Breast epithelium (tissue), 4 donors: ENCODE measurements at places on chromosomes 5 and 9.

DNA sequence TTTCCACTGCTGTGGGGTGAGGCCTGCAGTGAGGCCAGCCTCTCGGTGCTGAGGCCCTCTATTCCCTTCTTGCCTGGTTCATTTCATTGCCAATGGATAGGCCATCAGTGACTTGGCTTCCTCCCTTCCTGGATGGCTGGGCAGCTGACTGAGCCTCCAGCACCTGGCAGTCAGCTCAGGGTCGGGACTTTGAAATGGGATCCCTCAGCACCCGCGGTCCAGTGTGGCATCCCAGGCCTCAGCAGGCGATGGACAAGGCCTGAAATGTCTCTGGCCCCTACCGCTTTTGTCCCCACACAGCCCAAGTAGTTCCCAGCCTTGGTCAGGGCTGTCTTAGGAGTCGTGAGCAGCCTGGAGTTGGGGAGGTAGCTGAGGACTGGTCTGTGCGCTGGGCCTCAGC lies 17.2 kb downstream of the NDST1 start:
- no peak for DNase-seq
- H3K4me3 ChIP-seq: no peak overlapping the region
- H3K27ac ChIP-seq: peak overlapping the region; percentile 62
- H3K4me1 ChIP-seq: peaks cover 4% of the 10 kb centered on the region

DNA sequence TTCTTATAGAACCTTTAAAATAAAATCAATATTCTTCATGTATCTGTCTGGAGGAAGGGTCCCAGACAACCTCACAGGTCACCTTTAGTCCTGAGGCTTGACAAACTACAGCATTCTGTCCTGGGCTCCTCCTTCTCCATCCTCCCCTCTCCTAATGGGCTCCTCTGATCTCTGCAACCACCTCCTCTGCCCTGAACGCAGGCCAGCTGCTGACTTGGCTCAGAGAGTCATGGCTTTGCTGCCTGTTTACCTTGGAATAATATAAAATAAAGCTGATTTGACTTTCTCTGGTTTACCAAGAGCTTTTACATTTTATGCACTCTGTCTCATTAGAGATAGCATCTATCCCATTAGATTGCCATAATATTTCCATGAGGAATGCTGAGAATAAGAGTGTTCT lies 159.4 kb downstream of the SEMA6A start:
- H3K4me1 ChIP-seq: no peaks in the 10 kb centered on the region
- H3K4me3 ChIP-seq: no peak overlapping the region
- no peak overlapping the region for H3K27ac ChIP-seq

DNA sequence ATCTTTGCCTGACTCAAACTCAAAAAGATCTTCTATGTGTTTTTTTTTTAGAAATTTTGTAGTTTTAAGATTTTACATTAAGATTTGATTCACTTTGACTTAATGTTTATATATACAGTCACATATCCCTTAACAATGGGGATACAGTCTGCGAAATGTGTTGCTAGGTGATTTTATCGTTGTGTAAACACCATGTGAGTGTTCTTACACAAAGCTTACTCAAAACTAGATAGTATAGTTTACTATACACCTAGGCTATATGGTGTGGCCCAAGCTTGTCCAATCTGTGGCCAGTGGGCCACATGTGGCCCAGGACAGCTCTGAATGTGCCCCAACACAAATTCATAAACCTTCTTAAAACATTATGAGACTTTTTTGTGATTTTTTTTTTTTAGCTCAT lies 131.9 kb downstream of the CWC27 start:
- H3K4me1 ChIP-seq: no peaks in the 10 kb centered on the region
- no peaks in the 10 kb centered on the region for H3K27me3 ChIP-seq
- no peak overlapping the region for H3K4me3 ChIP-seq

DNA sequence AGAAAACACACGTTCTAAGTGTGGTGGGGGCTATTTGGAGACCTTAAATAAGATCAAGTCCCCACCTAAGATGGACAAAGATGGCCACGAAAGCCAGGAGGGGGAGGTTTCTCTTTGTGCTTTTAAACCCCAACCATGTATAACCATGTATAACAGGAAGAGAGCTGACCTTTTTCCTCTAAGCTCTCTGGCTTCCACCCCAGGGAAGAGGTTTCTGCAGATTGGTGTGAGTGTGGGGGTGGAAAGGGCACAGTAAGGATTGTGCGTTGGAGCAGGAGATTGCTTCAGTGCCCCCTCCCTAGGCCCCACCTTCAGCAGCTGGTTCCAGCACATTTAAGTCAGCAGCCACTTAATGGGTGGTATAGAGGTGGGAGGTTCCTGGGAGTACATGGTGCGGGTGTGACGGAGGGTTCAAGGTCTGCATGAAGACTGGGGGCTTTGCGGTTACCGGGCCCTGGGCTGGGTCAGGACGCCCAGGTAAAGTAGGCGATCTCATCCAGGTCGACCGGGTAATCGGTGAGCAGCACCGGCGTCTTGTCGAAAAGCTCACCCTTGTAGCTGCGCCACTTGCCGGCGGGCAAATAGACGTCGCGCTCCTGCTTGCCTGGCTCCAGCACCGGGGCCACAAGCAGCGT lies 6.2 kb downstream of the MYORG start:
- no peaks in the 10 kb centered on the region for H3K27me3 ChIP-seq
- peak overlapping the region; percentile 24 for H3K4me3 ChIP-seq
- DNase-seq: no peak
- H3K27ac ChIP-seq: no peak overlapping the region
- H3K36me3 ChIP-seq: no peaks in the 10 kb centered on the region
- H3K4me1 ChIP-seq: no peaks in the 10 kb centered on the region

DNA sequence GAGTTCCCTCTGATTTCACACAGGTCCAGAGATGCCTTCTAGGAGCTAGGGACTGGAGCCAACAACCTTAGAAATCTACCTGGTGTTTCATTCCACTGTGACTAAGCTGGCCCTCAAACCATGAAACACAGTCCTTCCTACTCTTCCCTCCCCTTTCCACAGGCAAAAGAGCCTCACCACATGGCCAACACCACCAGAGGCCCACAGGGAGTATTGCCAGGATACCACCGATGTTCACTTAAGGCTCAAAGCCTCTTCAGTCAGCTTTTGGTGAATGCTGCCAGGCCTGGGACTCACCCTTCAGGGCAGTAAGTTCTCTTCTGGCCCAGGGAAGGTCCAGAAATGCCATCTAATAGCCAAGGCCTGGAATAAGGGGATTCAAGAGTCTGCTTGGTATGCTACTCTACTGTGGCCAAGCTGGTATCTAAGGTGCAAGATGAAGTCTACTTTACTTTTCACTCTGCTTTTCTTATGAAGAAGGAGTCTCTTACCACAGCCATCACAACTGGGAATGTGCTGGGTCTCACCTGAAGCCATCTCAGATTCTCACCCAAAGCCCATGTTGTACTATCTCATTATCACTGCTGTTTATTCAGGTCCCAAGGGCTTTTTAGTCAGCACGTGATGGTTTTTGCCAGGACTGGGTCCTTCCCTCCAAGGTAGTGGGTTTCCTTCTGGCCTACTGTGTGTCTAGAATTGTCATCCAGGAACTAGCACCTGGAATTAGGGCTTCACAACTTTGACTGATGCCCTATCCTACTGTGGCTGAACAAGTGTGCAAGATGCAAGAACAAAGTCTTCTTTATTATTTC lies 1018.4 kb downstream of the TAF11L14 start:
- H3K4me3 ChIP-seq: no peak overlapping the region
- no peaks in the 10 kb centered on the region for H3K27me3 ChIP-seq
- no peak overlapping the region for H3K27ac ChIP-seq
- no peaks in the 10 kb centered on the region for H3K36me3 ChIP-seq
- no peaks in the 10 kb centered on the region for H3K4me1 ChIP-seq
- no peak for DNase-seq

GRCh38 chr9:137278721-137279711 lies 1.5 kb downstream of the TOR4A start:
- H3K4me1 ChIP-seq: peaks cover 5% of the 10 kb centered on the region
- DNase-seq: no peak
- H3K27me3 ChIP-seq: peaks cover 2% of the 10 kb centered on the region
- H3K27ac ChIP-seq: no peak overlapping the region
- H3K4me3 ChIP-seq: peak overlapping the region; percentile 60

DNA sequence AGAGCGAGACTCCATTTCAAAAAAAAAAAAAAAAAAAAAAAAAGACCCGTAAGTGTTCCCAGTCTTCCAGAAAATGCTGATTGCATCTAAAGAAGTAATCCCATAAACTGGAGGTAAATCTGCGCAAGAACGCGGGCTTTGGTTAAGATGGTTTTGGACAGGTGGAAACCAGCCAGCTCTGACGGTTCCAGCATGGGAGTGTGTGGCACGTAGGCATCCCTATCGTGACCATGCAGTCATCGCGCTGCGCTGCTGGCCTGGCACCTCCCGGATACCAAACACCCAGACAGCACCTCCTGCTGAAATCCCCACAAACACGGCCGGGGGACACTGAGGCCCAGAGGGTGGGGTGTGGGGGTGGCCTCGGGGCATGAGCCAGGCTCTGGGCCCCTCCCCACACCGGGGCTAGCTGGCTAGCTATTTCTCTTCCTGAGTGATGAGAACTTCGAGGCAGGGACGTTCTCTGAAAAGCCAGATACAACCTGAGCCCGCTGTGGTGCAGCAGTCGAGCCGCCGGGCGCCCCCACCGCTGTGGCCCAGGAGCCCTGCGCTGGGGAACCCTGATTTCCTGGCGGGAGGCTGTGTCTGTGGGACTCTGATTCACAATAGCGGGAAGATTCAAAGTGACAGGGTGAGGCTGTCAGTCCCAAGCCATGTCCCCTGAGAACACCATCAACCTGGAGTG lies 32.2 kb upstream of the NOTCH1 start:
- H3K27me3 ChIP-seq: no peaks in the 10 kb centered on the region
- DNase-seq: no peak
- H3K36me3 ChIP-seq: no peaks in the 10 kb centered on the region
- H3K27ac ChIP-seq: no peak overlapping the region
- no peak overlapping the region for H3K4me3 ChIP-seq

- peaks cover 4% of the 10 kb centered on the region for H3K4me1 ChIP-seq
- no peaks in the 10 kb centered on the region for H3K27me3 ChIP-seq
- H3K36me3 ChIP-seq: no peaks in the 10 kb centered on the region
Measured at GRCh38 chr5:170633235-170634081, 129.6 kb downstream of the KCNIP1 start.

DNA sequence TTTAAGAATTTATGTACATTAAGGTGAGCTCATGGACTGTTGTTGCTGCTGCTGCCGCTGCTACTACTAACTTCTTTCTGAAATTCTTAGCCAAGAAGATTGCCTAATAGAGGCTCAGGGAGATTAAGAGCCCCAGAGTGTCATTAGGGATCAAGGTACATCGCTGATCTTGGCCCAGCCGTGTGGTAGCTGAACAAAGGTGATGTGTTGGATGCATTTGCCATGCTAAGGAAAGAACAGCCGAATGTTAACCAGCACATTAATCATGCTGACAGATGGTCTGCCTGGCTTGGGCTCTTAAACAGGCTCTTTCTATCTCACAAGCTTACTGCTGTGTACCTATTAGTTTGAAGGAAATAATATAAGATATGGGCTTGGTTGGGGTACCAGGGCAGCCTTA lies 137.1 kb downstream of the KCTD16 start:
- H3K4me3 ChIP-seq: no peak overlapping the region
- no peak for DNase-seq
- no peaks in the 10 kb centered on the region for H3K36me3 ChIP-seq
- no peaks in the 10 kb centered on the region for H3K27me3 ChIP-seq

- no peak for DNase-seq
- H3K27ac ChIP-seq: no peak overlapping the region
- H3K36me3 ChIP-seq: peaks cover 1% of the 10 kb centered on the region
- no peaks in the 10 kb centered on the region for H3K27me3 ChIP-seq
Measured at GRCh38 chr5:104755806-104756205, 1193.2 kb upstream of the NUDT12 start.

DNA sequence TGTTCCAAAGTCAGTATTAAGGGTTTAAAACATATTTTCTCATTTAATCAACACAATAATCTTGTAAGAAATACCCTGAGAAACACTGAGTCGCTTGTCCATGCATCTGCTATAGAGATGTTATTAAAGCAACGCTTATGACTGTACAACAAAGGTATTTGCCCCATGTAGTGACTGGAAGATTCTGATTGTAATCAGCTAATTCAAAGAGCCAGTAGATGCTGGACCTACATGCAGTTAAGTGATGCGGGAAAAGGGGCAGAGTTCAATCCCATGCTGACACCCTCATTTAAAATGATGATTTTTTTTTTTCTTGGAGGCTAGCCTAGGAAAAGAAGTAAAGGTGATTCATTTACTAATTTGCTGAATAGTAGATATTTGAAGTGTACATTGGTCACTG lies 149.3 kb upstream of the MTAP start:
- H3K27ac ChIP-seq: no peak overlapping the region
- H3K27me3 ChIP-seq: no peaks in the 10 kb centered on the region
- no peaks in the 10 kb centered on the region for H3K36me3 ChIP-seq

- no peak overlapping the region for H3K27ac ChIP-seq
- H3K36me3 ChIP-seq: no peaks in the 10 kb centered on the region
- no peak overlapping the region for H3K4me3 ChIP-seq
- no peak for DNase-seq
- no peaks in the 10 kb centered on the region for H3K27me3 ChIP-seq
- no peaks in the 10 kb centered on the region for H3K4me1 ChIP-seq
Measured at GRCh38 chr5:126753227-126753626, 23.7 kb upstream of the LMNB1 start.

DNA sequence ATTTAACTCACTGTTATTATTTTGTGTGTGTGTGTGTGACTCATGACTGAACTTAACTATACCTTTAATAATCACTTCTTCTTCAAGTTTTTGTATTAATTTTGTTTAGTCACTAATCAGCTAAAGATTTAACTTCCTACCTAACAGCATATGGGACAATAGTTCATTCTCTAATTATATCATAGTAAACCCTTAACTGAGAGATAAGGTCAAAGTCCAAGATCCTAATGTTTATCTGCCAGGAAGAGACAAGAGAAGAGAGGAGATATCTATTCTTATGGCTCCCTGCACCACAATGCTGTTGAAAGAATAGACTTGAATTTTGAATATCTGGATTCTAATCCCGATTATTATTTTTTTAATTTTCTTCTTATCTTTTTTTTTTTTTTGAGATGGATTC lies 28.1 kb downstream of the FREM1 start:
- H3K27me3 ChIP-seq: no peaks in the 10 kb centered on the region
- no peak for DNase-seq
- H3K36me3 ChIP-seq: no peaks in the 10 kb centered on the region
- H3K27ac ChIP-seq: no peak overlapping the region

DNA sequence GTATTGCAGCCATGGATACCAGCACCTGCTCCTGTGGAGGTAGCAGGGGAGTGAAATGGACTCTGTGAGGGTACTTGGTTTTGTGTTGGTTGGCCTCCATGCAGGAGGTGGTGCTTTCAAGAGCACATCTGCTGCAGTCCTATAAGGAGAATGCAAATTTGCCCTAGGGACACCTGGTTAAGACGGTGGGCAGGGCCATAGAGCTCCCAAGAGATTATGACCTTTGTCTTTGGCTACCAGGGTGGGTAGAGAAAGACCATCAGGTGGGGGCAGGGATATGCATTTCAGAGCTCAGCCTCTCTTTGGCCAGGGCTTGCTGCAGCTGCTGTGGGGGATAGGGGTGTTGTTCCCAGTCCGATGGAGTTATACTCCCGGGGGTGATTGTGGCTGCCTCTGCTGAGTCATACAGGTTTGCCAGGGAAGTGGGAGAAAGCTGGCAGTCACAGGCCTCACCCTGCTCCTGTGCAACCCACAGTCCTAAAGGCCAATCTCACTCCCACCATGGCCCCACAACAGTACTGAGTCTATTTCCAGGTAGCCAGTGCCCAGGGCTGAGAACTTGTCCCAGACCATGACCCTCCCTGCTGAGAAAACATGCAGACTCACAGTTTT lies 14.0 kb upstream of the PDLIM4 start:
- H3K36me3 ChIP-seq: no peaks in the 10 kb centered on the region
- H3K4me3 ChIP-seq: no peak overlapping the region
- no peaks in the 10 kb centered on the region for H3K4me1 ChIP-seq
- H3K27me3 ChIP-seq: no peaks in the 10 kb centered on the region
